ENCODE measurements at places on chromosomes 12 and 14.

- no peak for DNase-seq
Observed at GRCh38 chr12:5123921-5124320, 80.2 kb downstream of the KCNA5 start.

DNA sequence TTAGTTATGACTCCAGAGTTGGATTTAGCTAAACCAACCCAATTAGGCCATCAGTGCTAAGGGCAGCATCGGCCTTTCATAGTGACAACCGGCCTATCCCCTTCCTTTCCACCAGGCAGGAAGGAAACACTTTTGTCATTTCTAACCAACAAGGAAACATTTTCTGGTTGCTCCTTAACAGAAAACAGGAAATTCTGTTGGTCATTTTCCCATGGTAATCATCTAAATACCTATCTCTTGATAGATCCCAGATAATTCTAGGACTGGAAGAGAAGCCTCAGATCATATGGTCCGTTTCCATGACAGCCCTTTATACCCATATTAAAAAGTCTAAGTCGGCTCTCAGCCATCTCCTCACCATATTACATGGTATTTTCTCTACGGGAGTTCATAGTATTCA, 79.2 kb upstream of the USP44 start:
- no peak for DNase-seq

DNA sequence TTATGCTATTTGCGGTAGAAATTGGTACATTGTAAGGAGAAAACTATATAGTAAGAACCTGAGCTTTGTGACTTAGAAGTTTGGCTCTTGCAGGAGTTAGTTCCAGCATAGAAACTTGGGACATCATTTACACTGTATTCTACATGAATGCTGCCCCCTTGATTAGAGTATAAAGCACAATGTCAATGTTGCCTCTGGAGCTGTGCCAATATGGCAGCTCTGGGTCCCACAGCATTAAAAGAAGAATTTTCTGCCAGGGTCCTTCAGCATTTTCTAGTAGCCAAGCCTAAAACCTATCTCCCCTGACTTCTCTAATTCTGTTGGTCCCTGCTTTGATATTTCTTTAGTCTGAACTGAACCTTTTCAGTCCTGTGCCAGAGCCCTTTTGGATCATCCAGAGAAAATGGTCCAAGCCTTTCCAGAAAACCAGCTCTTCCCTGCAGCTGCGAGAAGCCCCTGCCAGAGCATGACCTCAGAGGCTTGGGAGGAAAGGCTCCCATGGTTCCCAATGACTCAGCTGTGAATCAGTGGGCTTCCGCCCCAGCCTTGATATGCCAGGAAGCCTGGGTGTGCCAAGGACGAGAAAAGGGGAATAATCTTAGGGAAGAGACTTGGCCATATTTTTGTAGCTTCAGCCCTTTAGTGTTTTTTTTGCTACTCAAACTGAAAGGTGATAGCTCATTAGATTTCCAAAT, 43.2 kb downstream of the PLEKHG7 start:
- no peak for DNase-seq

DNA sequence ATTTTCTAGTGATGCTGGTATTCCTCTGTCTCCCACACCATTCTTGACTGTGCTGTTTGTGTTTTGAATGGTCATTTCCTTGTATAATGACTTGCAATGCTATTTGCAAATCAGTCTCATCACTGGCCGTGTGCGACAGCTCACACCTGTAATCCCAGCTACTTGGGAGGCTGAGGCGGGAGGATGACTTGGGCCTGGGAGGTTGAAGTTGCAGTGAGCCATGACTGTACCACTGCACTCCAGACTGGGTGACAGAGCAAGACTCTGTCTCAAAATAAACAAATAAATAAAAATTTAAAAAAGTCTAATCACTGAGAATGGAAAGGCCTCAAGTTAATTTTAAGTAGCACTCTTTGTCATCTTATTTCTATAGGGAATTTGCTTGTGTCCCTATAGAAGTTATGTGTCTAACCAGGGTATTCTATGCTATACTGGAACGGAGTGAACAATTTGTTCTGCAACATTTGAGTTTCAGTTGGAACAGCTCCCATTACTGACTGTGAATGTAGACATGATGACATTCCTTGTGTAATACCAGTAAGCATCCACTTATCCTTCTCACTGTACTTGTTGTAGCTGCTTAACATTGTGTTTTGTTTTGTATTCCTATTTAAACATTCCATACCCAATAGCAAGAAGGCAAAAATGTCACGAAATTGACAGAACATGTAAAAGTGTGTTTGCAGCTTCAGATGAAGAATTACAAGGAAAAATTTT, 126.3 kb downstream of the MGST1 start:
- DNase-seq: no peak

- DNase-seq: no peak
Observed at GRCh38 chr12:90515199-90516175, 439.5 kb downstream of the CCER1 start.

Data from naive thymus-derived CD8-positive, alpha-beta T cell (primary cell).